ENCODE measurements at places on chromosomes 7 and 10.

- no peak for DNase-seq
Measured at GRCh38 chr10:97896756-97897358, 47.2 kb downstream of the GOLGA7B start.

DNA sequence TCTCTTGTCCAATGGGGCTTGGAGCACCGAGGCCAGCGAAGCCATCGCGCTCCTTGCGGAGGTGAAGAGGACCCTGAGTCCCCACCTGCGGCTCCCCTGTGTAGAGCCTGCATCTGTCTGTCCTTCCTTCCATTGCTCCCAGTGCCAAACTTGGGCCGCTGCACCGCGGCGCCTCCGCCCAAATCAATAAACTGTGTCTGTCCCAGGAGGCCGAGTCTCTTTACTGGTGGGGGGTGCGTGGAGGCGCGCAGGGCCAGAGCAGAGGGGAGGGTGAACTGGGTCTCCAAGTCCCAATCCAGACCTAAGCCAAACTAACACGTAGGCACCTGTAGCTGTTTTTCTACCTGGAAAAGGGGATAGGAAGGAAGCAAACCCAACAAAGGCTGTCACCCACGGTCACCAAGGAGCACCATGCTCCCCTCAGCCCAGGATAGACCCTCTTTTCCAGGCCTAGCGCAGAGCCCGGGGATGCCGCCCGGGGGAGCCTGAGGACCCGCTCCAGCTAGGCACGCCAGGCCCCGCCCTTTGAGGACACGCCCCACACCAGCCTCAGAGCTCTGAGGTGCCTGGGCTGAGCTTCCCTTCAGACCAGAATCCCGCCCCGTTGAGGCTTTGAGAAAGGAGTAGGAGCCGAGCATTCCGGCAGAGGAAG is 1.2 kb upstream of the CHAT start:
- no peak for DNase-seq

DNA sequence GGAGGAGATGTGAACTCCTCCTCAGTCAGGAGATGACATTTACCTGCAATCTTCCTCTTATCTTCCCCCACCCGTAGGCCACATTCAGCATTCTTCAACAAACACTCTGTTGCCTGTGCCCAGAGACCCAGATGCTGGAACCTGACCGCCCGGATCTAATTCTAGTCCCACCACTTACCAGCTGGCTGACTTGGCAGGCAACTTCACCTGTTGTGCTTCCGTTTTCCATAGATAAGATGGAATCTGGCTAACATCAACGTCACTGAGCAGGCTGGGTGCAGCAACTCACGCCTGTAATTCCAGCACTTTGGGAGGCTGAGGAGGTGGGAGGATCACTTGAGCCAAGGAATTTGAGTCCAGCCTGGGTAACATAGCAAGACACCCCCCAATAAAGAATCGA is 21.3 kb upstream of the FXYD4 start:
- no peak for DNase-seq

DNA sequence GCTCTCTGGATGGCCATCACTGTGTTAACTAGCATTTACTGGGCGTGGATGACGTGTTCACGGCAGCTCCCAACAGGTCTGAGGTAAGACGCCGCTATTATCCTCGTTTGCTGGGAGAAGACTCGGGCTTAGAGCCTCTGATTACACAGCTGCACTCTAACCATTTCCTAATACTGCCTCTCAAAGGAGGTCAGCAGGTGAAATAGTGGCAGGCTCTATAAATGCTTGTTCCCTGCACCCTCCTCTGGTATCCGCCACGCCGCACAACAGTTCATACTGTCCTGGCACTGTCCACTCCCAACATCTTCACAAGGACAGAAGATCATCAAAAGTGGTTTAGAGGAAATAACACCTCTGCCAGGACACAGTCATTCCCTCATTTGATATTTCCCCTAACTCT is 28.3 kb downstream of the HIPK2 start:
- no peak for DNase-seq

DNA sequence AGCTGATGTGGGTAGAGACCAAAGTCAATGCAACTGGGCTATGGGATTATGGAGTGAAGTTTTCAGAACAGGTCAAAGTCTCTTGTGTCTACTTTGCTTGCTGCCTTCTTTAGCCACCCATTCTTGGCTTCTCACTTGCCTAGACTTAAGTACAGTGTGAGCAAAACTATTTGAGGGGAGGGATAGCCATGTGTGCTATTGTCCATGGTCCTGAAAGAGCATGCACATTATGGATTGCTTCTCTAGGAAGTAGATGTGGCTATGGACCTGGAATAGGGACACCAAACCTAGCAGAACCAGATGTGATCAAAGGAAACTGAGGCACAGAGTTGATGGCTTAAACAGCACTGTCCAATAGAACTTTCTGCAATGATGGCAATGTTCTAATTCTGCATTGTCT is 81.9 kb upstream of the ZNF800 start:
- DNase-seq: no peak

DNA sequence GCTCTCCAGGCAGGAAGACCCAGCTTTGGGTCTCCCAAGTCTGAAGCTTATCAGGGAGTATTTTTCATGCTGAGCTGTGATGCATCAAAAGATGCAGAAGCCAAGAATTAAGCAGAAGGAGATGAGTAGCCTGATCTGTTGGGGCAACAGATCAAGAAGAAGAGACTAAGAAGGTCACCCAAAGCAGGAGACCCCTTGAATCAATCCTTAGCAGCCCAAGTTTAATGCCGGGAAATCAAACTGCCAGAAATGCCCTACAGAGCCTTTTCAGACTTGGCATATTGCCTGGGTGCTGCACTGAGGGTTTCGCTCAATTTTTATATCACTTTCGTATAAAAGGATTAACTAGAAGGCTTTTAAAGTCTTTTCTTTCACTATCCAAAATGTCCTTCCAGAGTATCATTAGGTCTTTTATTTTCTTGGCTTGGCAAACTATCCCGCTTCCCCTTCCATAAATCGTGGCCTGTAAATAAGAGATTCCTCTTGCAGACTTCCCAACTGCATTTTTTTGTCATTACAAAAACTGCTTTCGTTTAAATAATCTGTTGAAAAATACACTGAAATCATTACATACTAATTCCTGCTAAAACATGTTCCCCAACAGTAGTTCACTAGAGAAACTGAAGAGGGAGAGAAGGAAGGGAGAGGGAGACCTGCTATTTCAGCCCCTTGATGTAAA is 49.0 kb upstream of the STK17A start:
- DNase-seq: no peak

DNA sequence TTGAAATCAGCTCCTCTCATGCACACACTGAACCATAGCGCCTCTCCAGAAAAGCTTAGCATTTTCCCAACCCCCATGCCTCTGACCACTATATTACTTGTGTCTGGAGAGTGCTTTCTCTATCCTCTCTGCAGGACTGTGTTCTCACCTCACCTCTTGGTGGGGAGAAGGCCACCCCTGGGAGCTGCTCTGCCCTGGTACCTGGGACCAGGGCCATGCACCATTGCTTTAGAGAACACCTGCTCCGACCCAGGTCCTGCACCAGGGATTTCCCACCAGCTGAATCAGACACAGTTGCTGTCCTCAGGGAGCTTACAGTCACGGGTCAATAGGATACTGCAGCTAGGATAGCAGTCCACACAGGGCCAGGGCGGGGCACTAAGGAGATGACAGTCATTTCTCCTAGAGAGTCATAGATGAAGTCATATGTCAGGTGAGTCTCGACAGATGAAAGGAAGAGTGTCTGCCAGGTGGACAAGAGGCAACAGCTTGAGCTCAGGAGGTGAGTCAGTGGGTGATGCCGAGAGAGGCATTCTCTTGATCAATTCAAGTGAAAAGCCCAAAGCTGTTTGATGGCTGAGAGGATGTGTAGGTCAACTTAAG is 619 bp upstream of the LMTK2 start:
- no peak for DNase-seq

DNA sequence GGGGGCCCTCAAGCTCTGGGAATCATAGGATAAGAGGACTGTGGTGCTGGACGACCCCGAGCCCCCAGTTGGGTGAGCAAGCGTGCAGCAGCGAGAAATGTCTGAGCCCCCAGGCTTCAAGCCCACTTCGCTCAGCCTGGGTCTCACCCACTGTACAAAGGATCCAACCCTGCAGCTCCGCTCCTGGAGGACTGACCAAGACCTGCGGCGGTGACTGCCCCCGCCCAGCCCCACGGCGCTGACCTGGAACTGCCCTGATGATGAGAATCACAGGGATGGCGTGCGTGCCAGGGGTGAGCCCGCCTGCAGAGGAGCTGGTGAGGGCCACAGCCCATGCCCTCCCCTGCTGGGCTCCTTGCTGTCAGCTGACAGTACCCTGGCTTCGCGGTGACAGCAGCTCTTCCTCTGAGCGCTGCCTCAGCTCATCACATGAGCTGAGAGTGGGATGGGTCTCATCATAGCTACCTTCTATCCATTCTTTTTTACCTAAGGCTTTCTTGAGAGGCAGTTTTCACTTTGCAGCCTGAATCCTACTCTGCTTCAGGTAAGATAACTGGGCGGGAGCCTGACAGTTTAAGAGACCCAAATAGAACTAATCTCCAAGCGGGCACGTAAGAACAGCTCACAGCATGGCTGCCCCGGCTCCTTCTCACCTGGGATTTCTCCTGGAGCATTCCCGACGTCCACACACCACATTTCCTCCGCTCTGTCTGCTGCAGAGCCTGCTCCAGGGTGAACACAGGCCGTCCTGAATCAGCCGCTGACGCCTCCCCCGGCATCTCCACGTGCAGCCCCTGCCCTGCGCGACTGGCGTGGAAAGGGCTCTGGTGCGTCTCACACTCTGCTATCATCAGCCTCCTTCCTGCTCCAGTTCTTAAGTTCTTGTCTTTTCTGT is 329.9 kb downstream of the PTPRN2 start:
- DNase-seq: no peak

All from T-helper 9 cell (primary cell).